ENCODE measurements at places on chromosomes 16 and 17.

DNA sequence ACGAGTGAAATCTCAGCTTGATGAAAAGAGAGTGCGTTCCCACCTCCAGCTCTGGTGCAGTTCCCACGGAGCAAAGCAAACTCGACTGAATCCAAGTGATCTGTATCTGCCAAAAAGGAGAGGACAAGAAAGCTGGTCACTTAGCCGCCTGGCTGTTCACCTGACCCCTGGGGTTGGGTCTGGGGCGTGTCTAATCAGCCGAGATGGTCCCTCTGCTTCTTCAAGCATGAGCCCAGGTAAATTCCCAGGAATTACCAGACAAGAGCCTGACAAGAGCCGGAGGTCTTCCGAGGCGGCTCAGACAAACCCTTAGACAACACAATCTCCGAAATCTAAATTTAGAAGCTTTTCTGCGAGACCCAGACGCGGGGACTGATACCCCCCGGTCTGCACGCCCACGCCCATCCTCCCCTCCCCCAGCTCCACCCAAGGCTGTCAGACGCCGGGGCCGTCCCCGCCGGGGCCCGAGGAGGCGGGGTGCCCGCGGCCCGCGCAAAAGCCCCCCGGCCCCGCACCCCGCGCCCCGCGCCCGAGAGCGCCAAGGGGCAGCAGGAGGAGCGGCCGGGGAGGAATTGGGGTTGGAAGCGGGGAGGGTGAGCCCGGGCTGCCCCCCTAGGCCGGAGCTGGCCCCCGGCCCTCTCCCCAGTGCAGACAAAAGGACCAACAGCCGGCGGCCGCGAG lies 674 bp downstream of the ZNF821 start:
- peak; percentile 68 for DNase-seq

- DNase-seq: no peak
Measured at GRCh38 chr17:33688771-33689170, 395.7 kb upstream of the ASIC2 start.

- no peak for DNase-seq
Measured at GRCh38 chr17:4675791-4676190, 28.1 kb downstream of the PELP1 start.

DNA sequence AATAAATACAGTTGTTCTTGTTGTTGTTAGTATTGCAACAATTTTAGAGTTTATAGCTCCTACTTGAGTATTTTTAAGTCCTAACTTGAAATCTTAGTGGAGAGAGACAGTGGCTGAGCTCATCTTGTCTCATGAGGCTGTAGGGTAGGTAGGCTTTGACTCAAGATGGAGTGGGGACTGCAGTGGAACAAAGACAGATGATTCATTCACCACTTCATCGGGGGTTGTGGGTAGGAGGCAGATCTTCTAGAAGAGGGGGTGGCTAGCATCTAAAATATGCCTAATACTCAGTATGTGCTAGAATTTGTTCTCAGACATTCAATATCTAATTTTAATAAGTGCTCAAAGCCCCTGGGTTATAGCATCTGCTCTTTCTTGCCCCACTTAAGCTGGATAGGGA lies 13.1 kb upstream of the MMD start:
- DNase-seq: no peak

DNA sequence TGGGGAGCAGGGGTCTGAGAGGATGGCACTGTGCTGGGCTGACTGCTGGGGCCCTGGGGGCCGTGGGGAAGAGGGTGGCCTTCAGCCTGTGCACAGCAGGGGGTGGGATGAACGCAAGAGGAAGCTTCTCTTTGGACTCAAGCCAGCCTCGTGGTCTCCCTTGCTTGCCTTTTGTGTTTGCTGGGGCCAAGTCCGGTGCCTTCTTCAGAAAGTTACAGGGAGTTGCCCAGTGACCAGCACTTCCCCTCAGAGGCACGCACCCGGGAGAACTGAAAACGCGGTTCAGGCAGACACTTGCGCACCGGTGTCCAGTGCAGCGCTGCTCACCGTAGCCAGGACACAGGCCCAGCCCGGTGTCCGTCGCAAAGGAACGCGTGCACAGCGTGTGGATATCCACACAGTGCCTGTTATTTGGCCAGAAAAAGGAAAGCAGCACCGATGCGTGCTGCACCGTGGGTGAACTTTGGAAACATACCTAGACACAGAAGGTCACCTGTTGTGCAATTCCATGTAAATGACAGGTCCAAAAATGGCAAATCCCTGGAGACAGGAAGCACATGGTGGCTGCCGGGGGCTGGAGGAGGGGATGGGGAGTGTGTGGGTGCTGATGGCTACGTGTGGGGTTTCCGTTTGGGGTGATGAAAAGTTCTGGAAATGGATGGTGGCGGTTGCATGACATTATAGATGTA lies 29.4 kb upstream of the NUDT16L1 start:
- no peak for DNase-seq

DNA sequence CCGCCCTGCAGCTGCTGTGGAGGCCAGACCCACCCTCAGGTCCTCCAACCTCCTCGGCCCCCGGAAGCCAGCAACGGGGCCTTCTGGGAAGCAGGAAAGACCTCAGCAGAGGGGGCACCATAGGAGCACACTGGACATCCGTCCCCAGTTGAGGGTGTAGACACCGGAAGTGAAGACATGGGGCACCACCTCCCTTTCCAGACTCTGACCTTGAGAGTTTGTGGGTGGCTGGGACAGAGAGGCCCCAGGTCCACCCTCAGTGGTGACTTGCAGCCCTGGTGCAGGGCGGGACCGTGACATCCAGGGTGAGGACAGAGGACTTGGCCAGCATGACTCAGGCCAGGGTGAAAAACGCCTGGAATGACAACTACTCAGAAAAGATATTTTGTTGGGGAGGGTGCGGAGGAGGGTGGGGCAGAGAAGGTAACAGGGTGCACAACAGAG lies 19.9 kb downstream of the CEP295NL start:
- DNase-seq: no peak

- no peak for DNase-seq
Measured at GRCh38 chr17:82023447-82024241, 539 bp downstream of the LRRC45 start.

GRCh38 chr16:21666772-21667171 lies 3.0 kb downstream of the OTOA start:
- no peak for DNase-seq

DNA sequence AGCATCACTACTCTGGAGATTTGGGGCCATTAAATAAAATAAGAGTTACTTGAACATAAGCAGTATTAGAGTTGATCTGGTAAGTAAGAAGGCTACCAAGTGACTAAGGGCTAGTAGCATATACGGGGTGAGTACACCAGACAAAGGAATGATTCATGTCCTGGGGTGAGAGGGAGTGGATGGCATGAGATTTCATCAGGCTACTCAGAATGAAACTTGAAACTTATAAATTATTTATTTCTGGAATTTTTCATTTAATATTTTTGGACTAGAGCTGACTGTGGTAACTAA lies 2.3 kb downstream of the SLFN5 start:
- no peak for DNase-seq

DNA sequence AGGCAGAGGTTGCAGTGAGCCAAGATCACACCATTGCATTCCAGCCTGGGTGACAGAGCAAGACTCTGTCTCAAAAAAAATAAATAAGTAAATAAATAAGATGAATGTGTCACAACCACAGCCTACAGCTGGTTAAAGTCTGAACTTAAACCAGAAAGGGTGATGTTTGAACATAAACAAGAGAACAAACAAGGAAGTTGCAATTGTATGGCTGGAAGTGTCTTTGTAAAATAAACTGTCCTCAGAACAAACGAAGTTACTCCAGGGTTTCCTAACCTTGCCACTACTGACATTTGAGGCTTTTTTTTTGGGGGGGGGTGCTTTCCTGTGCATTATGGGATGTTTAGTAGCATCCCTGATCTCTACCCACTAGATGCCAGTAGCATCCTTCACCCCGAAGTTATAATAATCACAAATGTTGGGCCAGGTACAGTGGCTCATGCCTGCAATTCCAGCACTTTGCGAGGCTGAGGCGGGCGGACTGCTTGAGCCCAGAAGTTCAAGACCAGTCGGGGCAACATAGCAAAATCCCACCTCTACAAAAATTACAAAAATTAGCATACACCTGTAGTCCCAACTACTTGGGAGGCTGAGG lies 119.2 kb downstream of the XYLT1 start:
- DNase-seq: no peak

GRCh38 chr17:50818921-50819657 lies 16.3 kb upstream of the WFIKKN2 start:
- no peak for DNase-seq

- no peak for DNase-seq
Measured at GRCh38 chr16:67413978-67414911, 2.0 kb downstream of the ZDHHC1 start.

- no peak for DNase-seq
Measured at GRCh38 chr17:36092230-36092629, 2.3 kb upstream of the CCL3 start.

DNA sequence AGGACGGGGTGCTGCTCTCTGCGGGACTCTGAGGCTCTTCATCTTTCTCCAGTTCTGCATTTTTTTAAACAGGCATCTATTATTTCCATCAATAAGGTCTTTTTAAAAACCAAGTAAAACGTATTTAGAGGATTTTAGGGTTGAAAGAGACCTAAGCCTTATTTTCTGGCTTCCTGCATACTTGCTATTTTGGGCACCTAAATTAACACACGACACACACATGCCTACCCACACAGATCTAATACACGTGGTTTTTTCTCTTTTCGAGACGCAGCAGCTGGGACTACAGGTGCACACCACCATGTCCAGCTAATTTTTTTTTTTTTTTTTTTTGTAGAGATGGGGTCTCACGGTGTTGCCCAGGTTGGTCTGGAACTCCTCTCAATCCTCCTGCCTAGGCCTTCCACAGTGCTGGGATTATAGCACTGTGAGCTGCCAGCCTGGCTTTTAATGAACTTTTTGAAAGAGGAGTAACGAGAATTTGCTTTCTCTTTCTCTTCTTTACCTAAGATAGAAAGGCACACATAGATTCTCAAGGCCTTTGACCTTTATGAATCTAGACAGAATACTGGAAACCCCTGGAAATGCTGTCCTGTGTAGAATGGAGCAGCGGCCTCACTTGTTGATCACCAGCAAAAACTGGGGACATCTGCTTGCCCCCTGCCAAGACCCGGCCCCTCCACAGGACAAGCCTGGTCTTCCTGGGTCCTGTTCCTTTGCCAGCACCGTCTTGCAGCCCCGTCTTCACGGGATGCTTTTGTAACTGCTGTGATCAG lies 13.8 kb downstream of the DNAAF8 start:
- no peak for DNase-seq

DNA sequence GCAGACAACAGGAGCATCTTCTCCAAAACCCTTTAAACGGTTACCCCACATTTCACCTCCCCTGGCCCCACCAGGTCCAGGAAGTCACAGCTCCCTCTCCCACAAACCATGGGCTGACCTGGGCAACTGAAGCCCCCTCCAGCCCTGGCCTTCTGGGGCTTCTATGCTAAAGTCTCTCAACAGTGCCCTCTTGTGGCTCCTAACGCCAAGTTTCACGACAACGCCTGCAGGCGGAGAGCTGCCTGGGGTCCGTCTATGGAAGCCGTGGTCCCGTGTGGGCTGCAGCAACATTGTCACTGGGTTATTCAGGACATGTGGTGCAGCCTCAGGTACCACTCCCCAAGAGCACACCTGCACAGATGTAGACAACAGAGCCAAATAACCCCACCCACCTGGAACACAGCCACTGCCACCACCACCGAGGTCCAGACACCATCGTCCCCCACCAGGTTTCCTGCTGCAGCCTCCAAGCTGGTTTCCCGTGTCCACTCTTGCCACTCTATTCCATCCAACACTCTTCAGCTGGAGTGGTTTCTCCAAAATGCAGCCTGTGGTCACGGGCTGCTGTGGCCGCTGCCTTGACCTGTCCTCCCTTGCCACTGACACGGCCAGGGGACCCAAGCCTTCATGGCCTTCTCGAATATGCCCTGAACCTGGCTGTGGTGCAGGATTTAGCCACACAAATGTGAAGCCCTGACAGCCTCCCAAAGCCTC lies 19.1 kb downstream of the C16orf95 start:
- DNase-seq: no peak

Data from naive thymus-derived CD4-positive, alpha-beta T cell (primary cell).